ENCODE measurements at places on chromosomes 11 and 22.

GRCh38 chr11:35413598-35413997, 5.8 kb downstream of the SLC1A2 start:
- no peak for DNase-seq

- no peak for DNase-seq
Observed at GRCh38 chr22:40021401-40022000, 26.7 kb downstream of the FAM83F start.

GRCh38 chr11:84264066-84264465, 977.9 kb upstream of the CCDC90B start:
- no peak for DNase-seq

DNA sequence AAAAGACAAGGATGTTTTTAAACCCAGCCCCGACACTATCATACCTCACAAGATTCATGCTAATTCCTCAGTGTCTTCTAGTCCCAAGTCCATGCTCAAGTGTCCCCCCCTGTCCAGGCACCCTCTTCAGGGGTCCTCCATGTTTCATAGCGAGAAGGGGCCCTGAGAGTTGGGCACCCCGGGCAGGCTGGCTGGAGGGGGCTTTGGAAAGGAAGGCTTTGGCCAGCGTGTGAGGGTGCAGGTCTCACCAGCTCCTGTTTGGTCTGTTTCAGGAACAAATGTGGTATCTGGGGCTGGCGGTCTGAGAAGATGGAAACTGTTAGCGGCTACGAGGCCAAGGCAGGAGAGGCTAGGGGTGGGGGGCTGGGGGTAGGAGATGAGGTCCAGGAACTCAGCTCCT, 4.5 kb upstream of the SSH3 start:
- DNase-seq: no peak

GRCh38 chr11:62484352-62484751, 62.3 kb downstream of the AHNAK start:
- no peak for DNase-seq

DNA sequence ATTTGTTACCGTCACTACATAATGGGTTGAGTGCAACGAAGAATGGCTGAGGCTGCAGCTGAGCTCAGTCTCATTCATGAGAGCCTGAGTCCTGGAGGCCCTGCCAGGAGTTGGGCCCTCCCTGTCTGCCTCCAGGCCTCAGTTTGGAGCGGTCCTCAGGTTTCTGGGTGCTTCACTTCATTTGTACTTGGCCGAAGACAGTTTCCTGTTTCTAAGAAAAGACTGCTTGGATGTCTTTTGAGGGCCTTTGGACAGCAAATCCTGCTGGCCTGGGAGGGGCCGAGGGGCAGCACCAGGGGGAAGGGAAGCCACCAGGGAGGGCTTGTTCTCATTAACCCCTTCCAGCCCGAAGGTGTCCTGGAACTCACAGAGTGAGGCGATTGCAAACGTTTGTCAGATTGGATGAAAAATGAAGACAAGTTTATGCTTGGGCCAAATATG, 163.1 kb downstream of the ETS1 start:
- DNase-seq: no peak

DNA sequence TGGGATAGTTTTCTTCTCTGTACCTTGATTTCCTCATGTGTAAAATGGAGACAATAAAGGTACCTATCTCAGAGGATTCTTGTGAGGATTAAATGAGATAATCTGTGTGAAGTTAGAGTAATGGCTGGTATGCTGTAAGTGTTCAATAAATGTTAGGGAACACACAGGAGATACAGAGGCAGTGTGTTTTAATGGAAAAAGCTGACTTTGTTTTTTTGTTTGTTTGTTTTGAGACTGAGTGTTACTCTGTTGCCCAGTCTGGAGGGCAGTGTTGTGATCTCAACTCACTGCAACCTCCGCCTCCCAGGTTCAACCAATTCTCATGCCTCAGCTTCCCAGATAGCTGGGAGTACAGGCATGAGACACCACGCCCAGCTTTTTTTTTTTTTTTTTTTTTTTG, 2.5 kb upstream of the ARCN1 start:
- DNase-seq: no peak

- DNase-seq: no peak
Observed at GRCh38 chr22:17108256-17109112, 12.7 kb downstream of the TMEM121B start.

DNA sequence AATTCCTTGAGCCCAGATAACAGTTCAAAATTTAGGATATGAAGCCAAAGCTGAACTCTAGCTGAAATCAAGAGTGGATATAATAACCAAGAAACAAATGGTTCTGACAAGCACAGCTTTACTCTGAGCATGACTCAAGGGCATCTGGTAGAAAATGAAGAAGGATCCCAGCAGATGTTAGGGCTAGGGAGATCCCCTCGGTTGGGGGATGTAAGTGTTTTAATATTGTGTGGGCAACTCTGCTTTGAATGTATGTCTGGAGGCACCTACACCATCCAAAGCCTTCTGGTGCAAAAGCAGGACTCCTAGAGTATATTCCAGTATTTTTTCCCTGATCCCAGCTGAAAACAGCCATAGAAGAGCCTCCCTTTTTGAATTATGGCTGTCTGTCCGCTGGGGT, 61.7 kb downstream of the FLI1 start:
- DNase-seq: no peak

DNA sequence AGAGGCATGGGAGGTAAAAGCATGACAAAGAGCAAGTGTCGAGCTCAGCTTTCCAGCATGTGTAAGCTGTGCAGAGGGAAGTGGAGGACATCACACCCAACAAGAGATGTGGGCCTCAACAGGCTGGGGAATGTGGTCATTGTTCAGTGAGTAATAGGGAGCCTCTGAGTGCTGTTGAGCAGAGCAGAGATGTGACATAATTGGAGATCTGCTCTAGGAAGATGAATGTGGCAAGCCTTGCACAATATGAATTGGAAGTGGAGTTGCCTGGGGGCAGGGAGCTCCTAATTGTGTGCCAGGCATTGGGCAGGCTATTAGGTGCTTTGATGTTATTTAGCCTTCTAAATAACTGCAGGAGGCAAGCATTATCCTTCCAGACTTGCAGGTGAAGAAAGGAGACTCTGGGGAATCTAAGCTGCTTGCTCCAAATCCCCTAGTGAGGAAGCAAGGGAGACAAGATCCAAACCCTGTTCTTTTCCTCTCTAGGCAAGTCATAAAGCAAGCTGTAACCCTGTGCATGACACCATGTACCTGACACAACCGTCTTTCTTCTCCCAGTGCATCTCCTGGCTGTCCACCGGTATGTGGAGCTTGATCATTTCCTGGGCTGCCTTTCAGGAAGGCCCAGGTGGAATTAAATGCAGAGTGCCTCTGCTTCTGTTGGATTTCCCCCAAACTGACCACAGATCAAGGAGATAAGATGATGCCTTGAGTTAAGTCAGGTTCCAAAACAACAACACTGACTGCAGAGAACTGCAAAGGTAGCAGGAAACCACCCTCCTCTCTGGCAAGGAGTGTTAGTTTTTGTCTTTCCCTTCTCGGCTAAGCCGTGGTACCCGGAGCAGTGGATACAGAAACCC, 221.4 kb downstream of the TENM4 start:
- no peak for DNase-seq

DNA sequence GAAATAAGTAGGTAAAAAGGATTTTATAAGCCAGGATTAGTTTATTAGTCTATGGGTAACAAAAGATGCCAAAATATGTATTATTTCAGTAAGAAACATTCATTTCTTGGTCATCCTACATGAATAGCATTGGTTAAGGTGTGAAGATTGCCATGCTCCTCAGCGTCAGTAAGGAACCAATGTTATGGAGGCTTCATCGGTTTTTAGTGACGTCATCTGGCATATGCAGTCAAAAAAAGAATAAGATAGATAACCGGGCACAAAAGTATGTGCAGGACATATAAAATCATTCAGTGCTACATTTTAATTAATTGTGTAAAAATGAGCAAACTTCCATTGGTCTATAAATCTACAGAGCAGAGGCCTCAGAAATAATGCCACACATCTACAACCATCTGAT, 29.4 kb downstream of the TRIM5 start:
- DNase-seq: no peak

DNA sequence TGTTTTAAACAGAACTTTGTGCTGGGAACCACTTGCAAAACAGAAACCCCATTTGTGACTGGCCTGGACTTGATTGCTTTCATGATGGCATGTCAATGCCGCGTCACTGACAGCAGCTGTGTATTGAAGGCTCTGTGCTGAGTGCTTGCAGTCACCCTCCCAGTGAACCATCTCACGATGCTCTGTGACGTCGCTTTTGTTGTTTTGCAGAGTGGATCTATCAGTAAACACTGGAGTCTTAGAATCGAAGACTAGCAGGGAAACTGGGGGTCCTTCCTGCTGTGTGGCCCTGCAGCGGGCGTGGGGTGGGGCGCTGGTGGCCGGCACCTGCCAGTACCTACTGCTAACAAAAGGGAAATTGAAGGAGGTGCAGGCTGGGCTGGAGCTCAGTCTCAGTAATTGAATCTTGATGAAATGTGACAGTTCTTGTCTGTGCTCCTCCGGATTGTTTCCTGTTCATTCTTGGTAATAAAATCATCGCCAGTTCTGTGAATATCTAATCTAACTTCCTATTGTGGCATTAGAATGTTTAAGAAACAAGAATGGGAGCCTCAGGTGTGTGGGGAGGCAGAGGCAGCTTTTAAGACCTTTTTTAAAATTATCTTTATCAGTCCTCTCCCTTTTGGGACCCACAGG, 50.5 kb upstream of the PARVG start:
- no peak for DNase-seq

DNA sequence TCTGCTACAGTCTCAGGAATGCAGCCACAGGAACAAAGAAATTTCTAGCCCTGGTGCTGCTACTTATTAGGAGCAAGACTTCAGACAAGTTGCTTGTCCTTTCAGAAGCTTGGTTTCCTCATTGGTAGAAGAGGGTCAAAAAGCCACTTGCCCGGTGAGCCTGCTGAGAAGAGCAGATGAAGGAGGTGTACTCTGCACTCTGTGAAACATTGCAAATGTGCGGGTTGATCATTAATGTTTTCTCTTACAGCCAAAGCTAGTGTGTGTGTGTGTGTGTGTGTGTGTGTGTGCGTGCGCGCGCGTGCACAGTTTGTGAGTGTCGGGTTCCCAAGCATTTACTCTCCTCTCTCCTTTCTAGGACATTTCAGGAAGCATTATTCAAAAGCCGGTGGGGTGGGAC, 86.3 kb upstream of the NNMT start:
- no peak for DNase-seq

- DNase-seq: no peak
Observed at GRCh38 chr11:122723106-122723505, 67.6 kb downstream of the UBASH3B start.

- no peak for DNase-seq
Observed at GRCh38 chr11:86740628-86741483, 59.5 kb upstream of the PRSS23 start.

DNA sequence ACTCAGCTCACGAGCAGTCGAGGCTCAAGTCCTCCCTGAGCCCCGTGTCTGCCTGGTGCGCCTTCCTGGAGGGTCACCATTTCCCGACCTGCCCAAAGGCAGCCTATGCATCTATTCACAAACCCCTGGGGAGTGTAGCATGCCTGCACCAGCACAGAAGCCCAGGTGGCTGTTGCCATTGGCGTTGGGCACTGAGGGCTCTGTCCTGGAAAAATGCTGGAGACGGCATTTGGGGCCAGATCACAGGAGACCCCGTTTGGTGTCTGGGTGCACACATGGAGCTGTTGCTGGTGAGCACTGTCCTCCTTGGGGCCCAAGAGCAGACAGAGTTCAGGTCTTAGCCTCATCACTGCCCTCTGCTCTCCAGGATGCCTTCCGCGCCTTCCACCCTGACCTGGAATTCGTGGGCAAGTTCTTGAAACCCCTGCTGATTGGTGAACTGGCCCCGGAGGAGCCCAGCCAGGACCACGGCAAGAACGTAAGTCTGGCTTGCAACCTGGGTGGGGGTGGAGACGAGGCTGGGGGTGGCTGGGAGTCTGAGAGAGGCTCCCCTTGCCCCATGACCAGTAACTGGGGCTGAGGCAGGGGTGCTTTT, 9.4 kb downstream of the FADS2 start:
- DNase-seq: no peak

DNA sequence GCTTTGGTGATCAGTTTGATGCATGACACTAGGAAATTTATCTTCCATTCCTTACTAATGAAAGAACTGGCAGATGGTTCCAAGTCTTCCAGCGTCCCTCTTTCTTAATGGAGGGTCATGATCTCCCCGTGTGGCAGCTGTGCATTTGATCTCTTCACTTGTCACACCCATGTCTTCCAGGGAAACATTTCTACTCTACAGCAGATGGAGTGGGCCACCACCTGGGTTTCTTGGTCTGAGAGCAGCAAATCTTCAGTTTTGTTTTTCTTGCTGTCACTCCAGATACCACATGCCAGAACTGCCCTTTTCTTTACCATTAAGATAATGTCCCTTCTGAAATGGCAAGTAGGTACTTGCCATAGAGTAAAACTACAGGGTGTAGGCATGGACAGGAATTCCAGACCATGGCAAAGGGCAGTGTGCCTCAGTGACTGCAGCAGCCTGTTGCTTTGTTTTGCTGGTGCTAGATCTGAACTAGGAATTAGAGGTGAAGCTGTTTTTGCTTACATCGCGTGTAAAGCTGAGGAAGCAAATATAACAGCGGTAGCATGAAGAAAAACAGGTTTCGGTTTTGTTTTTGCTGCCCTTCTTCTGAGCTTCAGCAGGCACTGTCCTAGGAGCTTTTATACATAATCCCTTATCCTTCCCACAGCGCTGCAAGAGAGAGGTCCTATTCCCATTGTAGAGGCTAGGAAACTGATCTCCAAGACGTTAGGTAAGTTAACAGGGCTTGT, 20.7 kb upstream of the C11orf96 start:
- DNase-seq: no peak

DNA sequence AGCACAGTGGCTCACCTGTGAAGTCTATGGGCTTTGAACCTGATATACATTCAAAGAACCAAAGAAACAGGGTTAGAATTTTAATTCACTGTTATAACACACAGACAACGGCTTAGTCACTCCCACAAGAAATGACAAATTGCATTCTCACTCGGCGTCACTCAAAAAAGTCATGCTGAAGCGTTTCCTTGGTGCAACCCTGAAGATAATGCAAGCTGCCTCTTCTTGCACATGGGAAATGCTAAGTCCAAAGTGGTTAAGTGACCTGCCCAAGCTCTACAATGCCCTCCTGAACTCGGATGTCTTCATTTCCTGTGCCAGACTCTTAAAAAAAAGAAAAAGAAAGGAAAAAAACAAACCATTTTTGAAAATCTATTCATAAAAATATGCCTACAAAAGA, 10.0 kb downstream of the LGR4 start:
- DNase-seq: no peak

GRCh38 chr11:87174870-87175269, 137.1 kb downstream of the TMEM135 start:
- no peak for DNase-seq
